ENCODE measurements at places on chromosomes 7 and 10.
A peak's percentile ranks its signal among the peaks of the same experiment; 100 is the strongest.

DNA sequence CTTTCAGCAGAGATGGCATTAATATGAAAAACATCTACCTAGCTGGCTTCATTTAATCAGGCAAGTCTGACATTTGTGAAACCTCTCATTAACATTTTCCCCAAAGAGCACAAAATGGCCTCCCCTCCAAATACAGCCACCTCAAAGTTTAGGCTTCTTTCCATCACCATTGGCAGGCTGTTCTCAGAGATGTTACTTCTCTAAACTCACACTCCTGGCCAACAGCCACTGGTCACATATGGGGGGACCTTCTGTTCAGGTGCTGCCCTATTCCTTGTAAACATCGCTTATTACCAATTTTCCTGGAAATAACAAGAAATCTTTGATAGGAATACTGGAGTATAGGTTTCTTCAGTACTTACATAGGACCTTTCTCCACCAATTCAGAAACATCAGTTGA is 69.5 kb downstream of the GBF1 start:
- no peak for DNase-seq

DNA sequence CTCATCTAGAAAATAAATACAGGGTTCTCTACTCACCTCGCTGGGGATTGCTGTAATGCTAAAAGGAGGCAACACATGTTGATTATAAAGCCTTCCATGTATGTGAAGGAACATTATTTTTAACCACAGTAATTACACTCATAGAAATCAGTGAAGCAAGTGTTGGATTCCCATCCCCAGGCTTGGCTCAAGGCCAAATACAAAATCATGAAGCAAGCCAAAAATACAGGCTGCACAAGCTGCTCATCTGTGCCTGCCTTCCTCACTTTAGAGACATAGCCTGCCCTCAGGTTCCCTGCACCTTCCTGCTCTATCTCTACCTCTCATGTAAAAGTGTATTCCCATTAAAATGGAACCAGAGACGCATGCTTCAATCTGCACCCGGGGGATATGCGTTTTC is 1077.1 kb upstream of the C7orf33 start:
- no peak for DNase-seq

DNA sequence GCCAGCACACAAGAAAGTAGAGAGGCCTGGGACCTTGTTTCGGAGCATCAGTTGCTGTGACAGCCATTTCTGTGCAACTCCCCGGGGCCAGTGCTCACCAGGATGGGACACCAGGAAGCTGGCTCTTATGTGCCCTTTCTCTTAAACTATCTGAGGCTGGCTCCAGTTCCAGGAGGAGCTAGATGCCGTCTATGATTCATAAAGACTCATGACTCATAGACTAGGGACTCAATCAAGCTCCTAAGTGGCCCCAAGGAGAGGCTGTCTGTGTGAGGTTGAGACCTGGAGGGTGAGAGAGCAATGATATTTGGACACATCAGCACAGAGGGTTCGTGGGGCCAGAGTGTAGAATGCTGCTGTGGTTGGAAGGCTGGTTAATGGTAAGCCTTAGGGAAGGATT is 580.1 kb downstream of the CCSER2 start:
- DNase-seq, result no peak

GRCh38 chr10:43417950-43418768 is 9.2 kb upstream of the HNRNPF start:
- DNase-seq, result peak; percentile 98

DNA sequence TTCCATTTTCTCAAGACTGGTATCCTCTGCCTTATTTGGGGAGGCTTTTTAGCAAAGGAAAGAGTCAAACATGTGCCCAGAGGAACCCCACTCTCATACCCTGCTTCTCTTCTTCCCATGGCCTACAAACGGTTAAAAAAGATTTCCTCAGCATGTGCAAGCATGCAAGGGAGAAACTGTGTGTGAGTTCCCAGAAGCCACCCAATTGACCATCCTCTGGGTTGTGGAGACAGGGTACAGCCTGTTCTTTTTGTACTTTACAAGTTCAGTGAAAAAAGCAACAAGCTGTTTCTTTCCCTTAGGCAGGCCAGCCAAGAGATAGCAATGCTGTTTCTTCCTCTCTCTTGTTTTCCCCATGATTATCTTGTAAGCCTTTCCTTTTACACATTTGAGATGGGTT is 68.8 kb upstream of the MTPN start:
- DNase-seq, result no peak

- no peak for DNase-seq
Measured at GRCh38 chr7:102874166-102874829, 38.5 kb upstream of the LRRC17 start.

- no peak for DNase-seq
Measured at GRCh38 chr10:59580026-59580863, 129.4 kb downstream of the SLC16A9 start.

- no peak for DNase-seq
Measured at GRCh38 chr7:150968734-150969372, 9.3 kb downstream of the KCNH2 start.

GRCh38 chr7:3065724-3066143 is 22.1 kb upstream of the CARD11 start:
- peak; percentile 1 for DNase-seq

GRCh38 chr7:105325216-105325904 is 63.4 kb downstream of the SRPK2 start:
- no peak for DNase-seq

- DNase-seq, result no peak
Measured at GRCh38 chr10:13911821-13912520, 325.2 kb downstream of the PRPF18 start.

- DNase-seq, result no peak
Measured at GRCh38 chr7:55214707-55215106, 150.4 kb upstream of the LANCL2 start.

- DNase-seq, result no peak
Measured at GRCh38 chr10:2782950-2783349, 284.4 kb upstream of the PFKP start.

DNA sequence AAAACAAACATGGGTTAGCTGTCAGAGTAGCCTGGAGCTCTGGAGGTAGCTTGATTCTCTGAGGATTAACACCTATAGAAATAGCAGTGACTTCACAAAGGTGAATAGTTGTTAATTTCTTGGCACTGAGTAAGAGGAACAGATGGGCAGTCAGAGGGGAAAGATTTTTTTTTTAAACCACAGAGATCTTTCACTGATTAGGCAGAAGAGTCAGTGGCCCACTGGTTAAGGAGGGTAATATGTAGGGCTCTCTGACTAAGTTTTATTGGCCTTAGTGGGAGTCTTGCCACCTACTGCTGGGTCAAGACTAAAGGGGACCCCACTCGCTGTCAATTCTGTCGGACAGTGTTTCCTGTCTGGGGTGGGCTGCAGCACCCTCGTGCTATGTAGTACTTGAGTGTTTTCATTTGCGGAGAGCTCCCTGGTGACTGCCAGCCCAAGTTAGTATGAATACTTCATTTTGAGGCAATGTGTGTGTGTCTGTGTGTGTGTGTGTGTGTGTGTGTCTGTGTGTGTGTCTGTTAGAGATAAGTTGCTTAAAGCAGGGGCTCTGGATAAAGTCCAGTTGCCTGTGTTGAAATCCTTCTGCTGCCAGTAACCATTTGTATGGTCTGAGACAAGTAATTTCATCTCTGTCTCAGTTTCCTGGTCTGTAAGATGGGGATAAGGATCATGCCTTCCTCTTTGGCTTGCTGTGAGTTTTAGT is 145.2 kb downstream of the ARID5B start:
- no peak for DNase-seq

GRCh38 chr7:149733131-149733923 is 40.1 kb downstream of the ZNF467 start:
- DNase-seq, result no peak

- no peak for DNase-seq
Measured at GRCh38 chr7:26370011-26370410, 78.3 kb downstream of the SNX10 start.

DNA sequence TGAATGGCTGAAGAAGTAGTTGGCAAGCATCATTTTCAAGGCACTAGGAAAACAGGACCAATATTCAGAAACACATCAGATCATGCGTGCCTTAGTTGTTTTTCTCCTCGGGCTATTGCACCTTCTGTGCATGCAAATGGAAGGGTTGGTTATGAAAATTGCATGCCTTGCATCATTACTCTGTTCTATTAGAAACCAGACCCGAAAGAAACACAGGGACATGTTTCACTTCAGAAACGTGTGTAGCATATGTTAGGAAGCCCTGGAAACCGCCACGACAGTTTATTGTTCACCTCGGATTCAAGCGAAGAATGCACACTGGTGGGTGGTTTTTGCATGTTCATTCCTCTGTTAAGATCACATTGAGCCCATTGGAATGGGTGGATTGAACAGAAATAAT is 214.7 kb downstream of the FRMD4A start:
- DNase-seq, result no peak

DNA sequence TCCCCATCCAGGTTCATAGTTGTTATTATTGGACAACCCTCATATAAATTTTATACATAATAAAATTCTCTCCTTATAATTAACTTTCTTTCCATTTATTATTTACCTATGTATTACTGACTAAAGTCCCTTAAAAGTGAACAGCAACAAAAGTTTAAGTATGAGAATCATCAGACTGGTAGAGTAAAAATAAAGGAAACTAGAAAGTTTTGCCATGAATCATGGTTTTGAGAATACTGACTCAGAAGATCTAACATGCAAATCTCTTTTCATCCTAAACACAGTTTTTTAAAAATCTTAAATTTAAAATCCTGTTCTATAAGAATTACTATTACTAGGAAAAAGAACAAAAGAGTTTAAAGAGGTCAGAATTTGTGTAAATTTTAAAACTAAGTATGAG is 32.1 kb downstream of the HERC4 start:
- no peak for DNase-seq

- DNase-seq, result no peak
Measured at GRCh38 chr10:63744060-63744941, 223.1 kb downstream of the REEP3 start.

- DNase-seq, result no peak
Measured at GRCh38 chr7:74573512-74573911, 84.0 kb upstream of the GTF2I start.

- no peak for DNase-seq
Measured at GRCh38 chr7:36387435-36388231, 2.0 kb upstream of the ANLN start.

GRCh38 chr7:422191-422885 is 97.3 kb downstream of the PDGFA start:
- no peak for DNase-seq

- no peak for DNase-seq
Measured at GRCh38 chr7:152121432-152121831, 96.0 kb downstream of the GALNT11 start.

DNA sequence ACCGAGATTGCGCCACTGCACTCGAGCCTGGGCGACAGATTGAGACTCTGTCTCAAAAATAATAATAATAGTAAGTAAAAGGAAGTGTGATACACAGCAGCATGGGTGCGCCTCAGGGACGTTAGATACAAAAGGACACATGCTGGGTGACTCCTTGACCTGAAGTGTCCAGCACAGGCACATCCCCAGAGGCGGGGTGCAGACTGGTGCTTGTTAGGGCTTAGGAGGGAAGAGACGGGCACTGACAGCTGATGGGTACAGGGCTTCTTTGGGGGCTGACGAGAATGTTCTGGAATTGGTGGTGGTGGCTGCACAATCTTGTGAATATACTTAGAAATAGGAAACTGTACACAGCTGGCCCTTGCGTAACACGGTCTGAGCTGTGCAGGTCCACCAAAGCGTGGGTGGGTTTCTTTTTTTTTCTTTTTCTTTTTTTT is 61.8 kb upstream of the DNAJB6 start:
- no peak for DNase-seq

DNA sequence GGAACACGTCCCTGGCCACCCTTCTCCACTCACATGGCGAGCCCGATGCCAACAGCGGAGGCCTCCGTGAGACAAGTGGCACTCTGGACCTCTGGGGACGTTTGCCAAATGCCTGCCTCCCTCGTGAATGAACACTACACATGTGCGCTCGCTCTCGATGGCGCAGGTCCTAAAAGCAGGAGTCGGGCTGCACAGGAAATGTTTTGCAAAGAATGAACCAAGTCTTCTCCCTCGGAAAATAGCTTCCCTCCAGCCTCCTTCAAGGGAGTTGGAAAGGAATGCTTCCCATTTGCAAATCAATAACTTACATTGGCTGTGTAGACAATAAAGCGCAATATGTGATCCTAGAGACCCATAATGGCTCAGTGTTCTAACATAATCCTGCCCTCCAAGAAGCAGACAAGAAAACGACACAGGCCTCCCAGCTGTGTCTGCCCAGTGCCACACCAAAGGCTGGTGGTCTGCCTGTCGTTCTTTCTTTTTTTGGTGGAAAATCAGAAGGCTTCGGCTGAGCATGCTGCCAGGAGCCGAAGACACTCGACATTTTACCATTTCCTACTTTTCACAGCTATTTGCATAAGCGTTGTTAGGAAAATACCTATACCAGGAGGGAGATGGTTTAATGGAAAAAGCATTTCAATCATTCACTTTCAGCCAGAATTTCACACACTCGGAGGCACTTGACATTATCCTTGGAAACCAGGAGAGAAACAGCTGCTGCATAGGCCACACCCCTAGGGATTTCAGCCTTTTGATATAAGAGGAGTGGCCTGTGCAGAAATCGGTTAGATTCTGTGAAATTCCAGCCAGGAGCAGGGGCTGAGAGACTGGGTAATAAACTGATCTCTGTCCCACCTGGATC is 38.4 kb downstream of the ATXN7L1 start:
- no peak for DNase-seq

GRCh38 chr7:95614442-95614940 is 18.2 kb upstream of the PDK4 start:
- no peak for DNase-seq

- no peak for DNase-seq
Measured at GRCh38 chr10:124200011-124200410, 106.6 kb upstream of the CHST15 start.

GRCh38 chr10:1650542-1651269 is 86.6 kb downstream of the ADARB2 start:
- DNase-seq, result no peak

DNA sequence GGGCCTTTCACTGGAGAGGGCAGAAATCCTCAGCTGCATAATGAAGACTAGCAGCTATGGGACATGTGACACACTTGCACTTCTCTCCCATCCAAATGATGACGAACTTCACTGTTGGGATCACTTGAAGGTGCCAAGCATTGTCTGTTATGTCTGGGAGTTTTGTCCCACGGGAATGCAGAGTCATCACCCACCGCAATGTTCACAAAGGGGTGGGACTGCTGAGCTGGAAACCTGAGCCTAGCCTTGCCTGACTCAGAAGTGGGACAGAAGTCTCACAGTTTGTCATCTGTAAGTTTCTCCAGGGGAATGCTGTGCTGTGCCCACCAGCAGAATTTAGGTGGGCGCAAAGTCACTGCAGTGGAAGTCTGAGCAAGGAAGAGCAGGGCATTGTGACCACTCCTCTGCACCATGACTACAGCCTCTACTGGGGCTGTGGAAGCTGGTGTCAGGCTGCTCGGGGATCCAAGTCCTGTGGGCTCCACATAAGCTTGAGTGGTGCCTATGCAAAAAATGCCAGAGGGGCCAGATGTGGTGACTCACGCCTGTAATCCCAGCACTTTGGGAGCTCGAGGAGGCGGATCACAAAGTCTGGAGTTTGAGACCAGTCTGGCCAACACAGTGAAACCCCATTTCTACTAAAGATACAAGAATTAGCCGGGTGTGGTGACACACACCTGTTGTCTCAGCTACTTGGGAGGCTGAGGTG is 472.0 kb upstream of the CNTNAP2 start:
- no peak for DNase-seq
